ENCODE measurements at places on chromosomes 2 and 18.

GRCh38 chr18:50429207-50429948 lies 54.5 kb downstream of the SKA1 start:
- peak; percentile 33 for DNase-seq

- DNase-seq: no peak
Observed at GRCh38 chr2:191938779-191939178, 91.9 kb upstream of the CAVIN2 start.

GRCh38 chr2:66569321-66569851 lies 134.5 kb downstream of the MEIS1 start:
- no peak for DNase-seq

DNA sequence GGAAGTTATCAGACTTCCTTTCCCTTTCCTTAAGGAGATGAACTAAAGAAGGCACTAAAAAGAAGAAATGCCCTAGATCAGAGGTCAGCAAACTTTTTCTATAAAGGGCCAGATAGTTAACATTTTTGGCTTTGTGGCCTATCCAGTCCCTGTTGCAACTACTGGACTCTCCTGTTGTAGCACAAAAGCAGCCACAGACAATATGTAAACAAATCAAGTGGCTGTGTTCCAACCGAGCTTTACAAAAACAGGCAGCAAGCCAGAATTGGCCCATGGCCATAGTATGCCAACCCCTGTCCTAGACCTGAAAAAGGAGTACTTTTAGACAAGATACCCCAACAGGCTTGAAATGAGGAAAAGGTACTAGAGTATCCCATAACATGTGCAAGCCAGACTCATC lies 10.9 kb downstream of the NHEJ1 start:
- peak; percentile 74 for DNase-seq

DNA sequence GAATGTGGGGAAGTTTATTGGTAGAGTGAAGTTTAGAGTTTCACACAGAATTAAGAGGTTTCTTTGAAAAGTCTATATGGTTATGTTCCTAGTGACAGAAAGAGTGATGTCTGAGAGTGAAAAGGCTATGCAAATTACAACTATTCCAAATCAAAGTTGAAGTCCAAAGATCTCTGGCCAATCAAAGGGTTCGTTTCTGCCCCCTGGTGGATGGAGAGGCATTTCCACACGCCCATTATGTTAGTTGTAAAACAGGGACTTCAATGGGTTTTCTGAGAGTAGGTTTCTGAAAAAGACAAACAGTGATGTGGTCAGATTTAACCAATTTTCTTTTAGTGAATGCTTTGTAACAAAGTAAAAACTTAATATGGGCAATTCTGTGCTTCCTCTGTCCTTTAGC lies 441.5 kb upstream of the POU3F3 start:
- DNase-seq: no peak

DNA sequence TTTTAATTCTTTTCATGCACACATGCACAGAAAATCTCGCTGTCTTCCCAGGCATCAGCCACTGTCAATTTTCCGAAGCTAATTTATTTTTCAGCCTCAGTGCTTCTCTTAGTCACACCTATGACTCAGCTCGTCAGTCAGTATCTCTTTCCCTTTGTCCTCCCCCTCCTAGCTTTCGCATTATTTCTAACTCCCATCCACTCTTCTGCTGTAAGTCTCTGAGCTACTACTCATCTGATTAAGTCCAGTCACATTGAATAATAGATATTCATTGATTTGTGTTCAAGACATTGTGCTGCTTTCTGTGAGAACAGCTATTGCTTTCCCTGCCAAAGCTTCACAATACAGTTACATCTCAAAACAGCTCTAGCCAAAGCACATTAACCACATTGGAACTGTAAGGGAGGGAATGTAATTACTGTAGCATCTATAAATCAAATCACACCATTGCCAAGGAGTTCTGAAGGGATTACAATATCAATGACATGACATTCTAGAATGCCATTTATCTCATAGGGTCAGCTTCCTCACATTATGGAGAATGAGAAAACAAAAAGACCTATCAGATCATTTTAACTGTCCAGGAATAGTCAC lies 89.4 kb downstream of the SCN3A start:
- DNase-seq: no peak

DNA sequence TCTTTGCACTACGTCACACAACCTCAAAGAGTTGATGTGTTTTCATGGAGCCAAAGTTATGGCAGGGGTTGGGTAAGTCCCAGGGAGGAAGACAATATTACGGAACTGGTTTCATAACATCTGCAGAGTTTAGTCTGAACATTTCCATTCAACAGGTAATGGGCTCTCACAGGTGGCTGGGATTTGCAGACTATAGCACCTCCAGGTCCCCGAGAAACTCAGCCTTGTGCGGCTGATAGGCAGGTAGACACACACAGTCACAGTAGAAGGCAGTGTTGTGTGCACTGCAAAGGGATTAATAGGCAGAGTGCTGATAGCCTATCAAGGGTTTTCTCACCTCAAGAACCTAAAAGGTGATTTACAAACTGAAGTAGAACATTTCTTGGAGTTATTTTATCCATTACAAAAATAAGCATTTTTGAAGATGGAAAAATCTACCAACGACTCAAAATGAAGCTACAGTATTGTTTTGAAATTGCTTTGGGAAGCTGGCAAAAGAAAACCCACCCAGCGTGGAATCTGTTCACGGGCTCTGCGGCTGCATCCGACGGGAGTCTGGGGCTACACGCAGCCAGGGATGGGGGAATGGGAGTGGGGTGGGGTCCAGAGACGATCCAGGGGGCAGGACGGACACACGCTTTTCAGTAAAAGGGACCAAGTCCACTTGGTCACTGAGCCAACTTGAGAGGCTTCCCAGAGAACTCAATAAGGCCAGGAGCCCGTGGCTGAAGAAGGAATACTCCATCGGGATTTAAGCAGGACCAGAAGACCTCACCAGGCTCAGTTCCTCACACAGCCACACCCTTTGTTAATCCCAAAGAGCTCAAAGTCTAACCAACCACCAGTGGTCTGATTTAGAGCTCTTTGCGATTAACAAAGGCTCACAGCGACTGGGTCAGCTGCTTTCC lies 82.9 kb downstream of the CHRNA1 start:
- DNase-seq: no peak

DNA sequence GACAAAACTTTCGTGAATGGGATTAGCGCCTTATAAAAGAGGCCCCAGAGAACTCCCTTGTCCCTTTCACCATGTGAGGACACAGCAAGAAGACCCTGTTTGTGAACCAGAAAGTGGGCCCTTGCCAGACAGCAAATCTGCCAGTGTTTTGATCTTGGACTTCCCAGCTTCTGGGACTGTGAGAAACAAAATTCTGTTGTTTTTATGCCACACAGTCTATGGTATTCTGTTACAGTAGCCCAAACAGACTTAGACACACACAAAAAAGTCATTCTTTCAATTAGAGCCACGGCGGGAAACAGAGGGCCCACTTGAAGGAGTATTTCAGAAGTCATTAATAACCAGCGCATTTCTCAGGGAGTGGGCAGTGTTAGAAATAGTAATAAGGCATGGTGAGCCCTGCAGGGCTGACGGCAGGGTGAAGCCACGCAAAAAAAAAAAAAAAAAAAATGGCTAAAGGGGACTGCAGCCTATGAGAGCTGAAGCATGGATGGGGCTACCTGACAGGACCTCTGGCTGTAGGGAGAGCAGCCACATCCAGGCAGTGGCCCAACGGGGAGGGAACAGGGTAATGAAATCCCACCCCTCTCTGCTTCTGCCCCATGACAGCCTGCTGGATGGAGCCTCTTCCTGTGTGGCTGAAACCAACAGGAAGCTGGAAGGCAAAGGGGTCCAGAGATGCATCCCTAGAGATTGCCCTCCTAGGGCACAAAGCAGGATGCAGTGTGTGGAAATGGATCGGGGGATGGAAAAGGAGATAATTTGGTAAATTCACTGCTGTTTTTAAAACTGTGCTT lies 189.3 kb downstream of the KCNS3 start:
- DNase-seq: no peak
